Stomach (tissue), 19 donors: ENCODE measurements at places on chromosomes 16 and 17. TPM values are rescaled to one million over a fixed set of nuclear protein-coding genes. Genes with fewer than 3 reads are reported as not detected.

- H3K4me3 ChIP-seq: peak overlapping the region; percentile 87
- peak; percentile 67 for DNase-seq
- peaks cover 39% of the 10 kb centered on the region for H3K36me3 ChIP-seq
- H3K4me1 ChIP-seq: peaks cover 45% of the 10 kb centered on the region
Observed at GRCh38 chr17:42674755-42675347, 1.9 kb downstream of the PLEKHH3 start.

GRCh38 chr16:68257906-68258800 is 6.2 kb upstream of the SLC7A6 start:
- no peak for DNase-seq
- H3K36me3 ChIP-seq: peaks cover 60% of the 10 kb centered on the region
- peak overlapping the region; percentile 72 for H3K27ac ChIP-seq

Gene PRSS8
- 5.8 TPM for total RNA-seq

DNA sequence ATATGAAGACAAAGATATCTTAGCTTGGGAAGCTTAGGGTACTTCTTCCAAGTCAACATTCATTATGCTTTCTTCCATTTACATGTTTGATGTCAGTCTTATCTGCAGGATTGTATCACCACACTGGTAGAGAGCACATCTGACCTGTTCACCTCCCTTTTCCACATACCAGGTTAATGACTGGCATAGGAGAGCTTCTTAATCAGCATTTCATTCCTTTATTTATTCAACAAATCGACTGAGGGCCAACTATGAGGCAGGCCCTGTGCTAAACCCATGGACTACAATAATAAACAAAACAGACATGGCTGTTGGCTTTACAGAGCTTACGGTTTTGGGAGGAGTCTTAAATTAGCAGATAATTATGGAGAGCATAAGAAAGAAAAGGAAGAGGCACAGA is 378.1 kb upstream of the CDH11 start:
- H3K4me3 ChIP-seq: no peak overlapping the region
- H3K36me3 ChIP-seq: no peaks in the 10 kb centered on the region
- no peaks in the 10 kb centered on the region for H3K4me1 ChIP-seq
- DNase-seq: no peak
- H3K27me3 ChIP-seq: no peaks in the 10 kb centered on the region

Gene SDR42E1
- total RNA-seq: 4.0 TPM

GRCh38 chr17:36088670-36089338 is 1.1 kb downstream of the CCL3 start:
- H3K36me3 ChIP-seq: no peaks in the 10 kb centered on the region
- no peak overlapping the region for H3K27ac ChIP-seq
- H3K4me3 ChIP-seq: no peak overlapping the region
- DNase-seq: no peak
- no peaks in the 10 kb centered on the region for H3K27me3 ChIP-seq
- H3K4me1 ChIP-seq: no peaks in the 10 kb centered on the region

DNA sequence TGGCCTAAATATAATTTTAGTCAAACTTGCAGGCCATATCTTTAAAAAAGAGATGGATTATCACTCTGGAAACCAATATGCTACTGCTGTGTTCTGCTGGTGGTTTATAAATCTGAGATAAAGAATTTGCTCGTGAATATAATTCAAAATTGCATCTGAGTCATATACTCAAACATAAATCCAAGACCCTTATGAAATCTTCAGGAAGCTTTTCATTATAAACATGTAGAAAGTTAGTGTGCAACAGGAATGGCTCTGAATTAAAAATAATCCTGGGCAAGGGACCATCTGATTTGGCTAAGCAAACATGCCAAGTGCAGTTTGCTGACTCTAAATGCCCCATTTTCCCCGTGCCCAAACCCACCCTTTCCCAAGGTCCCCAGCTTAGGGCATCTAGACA is 57.3 kb downstream of the TEX2 start:
- peaks cover 3% of the 10 kb centered on the region for H3K4me1 ChIP-seq
- no peaks in the 10 kb centered on the region for H3K36me3 ChIP-seq
- no peak overlapping the region for H3K27ac ChIP-seq
- no peak overlapping the region for H3K4me3 ChIP-seq
- no peaks in the 10 kb centered on the region for H3K27me3 ChIP-seq
- no peak for DNase-seq

Gene UTS2R
- not detected for total RNA-seq

DNA sequence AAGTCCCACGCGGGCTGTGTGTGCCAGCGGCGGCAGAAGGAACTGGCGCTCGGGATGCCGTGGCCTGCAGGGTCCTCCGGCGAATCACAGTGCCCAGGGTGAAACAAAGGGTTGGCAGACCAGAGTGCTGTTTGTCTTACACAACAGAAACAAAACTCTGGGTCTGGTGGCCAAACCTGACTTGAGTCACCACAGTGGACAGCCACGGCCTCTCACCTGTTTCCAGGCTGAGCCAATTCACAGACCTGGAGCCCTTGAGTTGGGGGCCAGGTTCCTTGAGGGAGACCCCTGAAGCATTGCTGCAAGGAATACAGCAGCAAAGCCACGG is 2.1 kb upstream of the CHMP6 start:
- H3K27ac ChIP-seq: no peak overlapping the region
- H3K27me3 ChIP-seq: no peaks in the 10 kb centered on the region
- peak overlapping the region; percentile 34 for H3K4me3 ChIP-seq

GRCh38 chr16:85613604-85614337 is 649 bp downstream of the GSE1 start:
- H3K36me3 ChIP-seq: no peaks in the 10 kb centered on the region

Gene LRRC45
- 171 TPM for total RNA-seq

DNA sequence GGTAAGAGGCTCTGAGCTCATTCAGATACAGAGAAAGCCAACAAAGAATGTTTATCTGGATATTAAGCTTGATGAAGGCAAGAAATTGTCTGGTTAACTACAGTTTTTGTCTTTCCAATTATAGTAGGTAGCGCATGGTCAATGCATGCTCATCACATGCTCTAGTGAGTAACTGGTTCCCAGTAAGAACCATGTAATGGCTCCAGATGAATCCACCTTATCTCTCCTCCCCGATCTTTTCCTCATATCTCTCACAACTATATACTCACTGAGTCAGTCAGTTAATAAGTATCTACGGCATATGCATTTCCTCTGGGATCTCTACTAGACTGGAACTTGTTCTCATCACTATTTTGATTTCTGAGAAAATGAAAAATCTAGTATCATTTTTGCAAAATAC is 340.7 kb upstream of the DYNLRB2 start:
- H3K36me3 ChIP-seq: no peaks in the 10 kb centered on the region
- no peak overlapping the region for H3K4me3 ChIP-seq
- DNase-seq: no peak
- H3K4me1 ChIP-seq: peaks cover 11% of the 10 kb centered on the region
- H3K27me3 ChIP-seq: no peaks in the 10 kb centered on the region
- H3K27ac ChIP-seq: no peak overlapping the region

DNA sequence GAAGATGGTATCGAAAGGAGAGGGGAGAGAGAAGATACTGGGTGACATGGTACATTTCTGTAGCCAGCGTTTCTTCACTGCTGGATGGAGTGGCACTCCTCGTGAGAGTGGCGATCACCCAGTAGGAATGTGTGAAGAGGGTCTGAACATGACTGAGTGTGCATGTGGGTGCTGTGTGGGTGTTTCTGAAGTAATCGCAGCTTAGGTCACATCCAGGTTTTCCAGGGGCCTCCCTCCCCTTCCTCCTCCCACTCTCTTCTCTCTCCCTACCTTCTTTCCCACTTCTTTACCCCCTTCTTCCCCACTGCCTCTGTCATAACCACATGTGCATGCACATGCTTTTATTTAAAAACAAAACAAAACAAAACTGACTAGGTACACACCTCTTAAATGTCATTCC is 1.8 kb downstream of the CLEC3A start:
- H3K4me1 ChIP-seq: peaks cover 7% of the 10 kb centered on the region
- no peaks in the 10 kb centered on the region for H3K36me3 ChIP-seq
- no peak overlapping the region for H3K27ac ChIP-seq
- H3K4me3 ChIP-seq: no peak overlapping the region

GRCh38 chr16:67432506-67432890 is 1.6 kb downstream of the HSD11B2 start:
- H3K27ac ChIP-seq: no peak overlapping the region
- peaks cover 46% of the 10 kb centered on the region for H3K4me1 ChIP-seq
- no peak overlapping the region for H3K4me3 ChIP-seq
- no peak for DNase-seq

GRCh38 chr17:81459224-81459623 is 53.4 kb downstream of the ACTG1 start:
- no peak overlapping the region for H3K27ac ChIP-seq
- H3K36me3 ChIP-seq: peaks cover 71% of the 10 kb centered on the region
- no peaks in the 10 kb centered on the region for H3K27me3 ChIP-seq
- no peak overlapping the region for H3K4me3 ChIP-seq

DNA sequence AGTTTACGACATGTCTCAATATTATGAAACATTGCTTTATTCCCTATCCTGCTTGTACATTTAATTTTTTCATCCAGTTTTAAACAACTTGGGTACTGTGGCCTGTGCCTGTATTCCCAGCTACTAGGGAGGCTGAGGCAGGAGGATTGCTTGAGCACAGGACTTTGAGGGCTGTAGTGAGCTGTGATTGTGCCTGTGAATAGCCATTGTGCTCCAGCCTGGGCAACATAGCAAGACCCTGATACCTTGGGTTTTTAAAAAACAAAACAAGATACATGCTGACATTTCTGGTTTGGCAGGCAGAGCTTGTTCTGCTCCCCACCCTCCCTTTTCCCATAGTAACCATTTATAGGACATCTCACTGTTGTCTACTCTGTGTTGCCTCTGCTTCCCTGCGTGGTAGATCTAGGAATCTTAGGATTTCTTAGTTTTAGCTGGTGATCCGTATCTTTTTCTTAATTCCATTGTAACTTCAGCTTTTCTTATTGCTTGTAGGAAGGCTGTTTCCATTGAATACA is 35.6 kb downstream of the TENT4B start:
- peaks cover 17% of the 10 kb centered on the region for H3K4me1 ChIP-seq
- no peak for DNase-seq
- no peaks in the 10 kb centered on the region for H3K36me3 ChIP-seq
- no peak overlapping the region for H3K4me3 ChIP-seq
- H3K27ac ChIP-seq: no peak overlapping the region

GRCh38 chr16:1335211-1335971 is 1.9 kb downstream of the BAIAP3 start:
- no peak overlapping the region for H3K4me3 ChIP-seq
- H3K4me1 ChIP-seq: peaks cover 42% of the 10 kb centered on the region
- peaks cover 13% of the 10 kb centered on the region for H3K27me3 ChIP-seq
- no peaks in the 10 kb centered on the region for H3K36me3 ChIP-seq
- H3K27ac ChIP-seq: no peak overlapping the region

- no peak overlapping the region for H3K4me3 ChIP-seq
- H3K4me1 ChIP-seq: peaks cover 57% of the 10 kb centered on the region
- H3K27ac ChIP-seq: no peak overlapping the region
- no peaks in the 10 kb centered on the region for H3K36me3 ChIP-seq
Observed at GRCh38 chr17:50049636-50050035, 6.3 kb upstream of the ITGA3 start.

- no peaks in the 10 kb centered on the region for H3K27me3 ChIP-seq
- H3K36me3 ChIP-seq: peaks cover 26% of the 10 kb centered on the region
- no peak for DNase-seq
- no peak overlapping the region for H3K4me3 ChIP-seq
Observed at GRCh38 chr16:67901734-67902133, 8.7 kb downstream of the PSKH1 start.

Gene LDAF1
- 32.2 TPM for total RNA-seq

- no peak for DNase-seq
- H3K27ac ChIP-seq: no peak overlapping the region
- H3K4me1 ChIP-seq: no peaks in the 10 kb centered on the region
Observed at GRCh38 chr17:67069603-67070136, 25.3 kb downstream of the CACNG1 start.
